Stimulated activated CD4-positive, alpha-beta T cell treated with anti-CD3 and anti-CD28 coated beads, Interleukin-15, amount 100 ng/mL, for 1 hour (primary cell): ENCODE measurements at places on chromosomes 4 and X.
A peak's percentile ranks its signal among the peaks of the same experiment; 100 is the strongest.

- DNase-seq: no peak
These were observed 833.6 kb upstream of the AGA start for GRCh38 chr4:178275671-178276360.

DNA sequence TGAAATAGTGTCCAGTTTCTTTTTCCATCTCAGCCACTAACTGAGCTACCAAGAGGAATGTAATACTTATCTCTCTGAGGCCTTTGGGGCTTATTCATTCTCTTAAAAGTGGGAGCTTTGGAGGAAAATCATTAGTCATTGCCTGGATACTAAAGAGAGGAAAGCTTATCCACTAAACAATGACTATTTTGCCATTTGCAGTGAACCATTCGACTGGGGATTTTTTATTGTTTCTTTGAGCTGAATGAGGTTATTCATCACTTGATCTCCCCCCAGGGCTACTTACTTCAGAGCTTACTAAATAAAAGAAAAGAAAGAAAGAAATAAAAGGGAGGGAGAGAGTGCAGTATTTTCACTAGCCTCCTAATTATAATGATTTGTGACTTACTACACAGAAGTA, 1329.5 kb upstream of the TENM3 start:
- DNase-seq: no peak

GRCh38 chrX:12614266-12614665, 176.9 kb upstream of the PRPS2 start:
- DNase-seq: no peak

DNA sequence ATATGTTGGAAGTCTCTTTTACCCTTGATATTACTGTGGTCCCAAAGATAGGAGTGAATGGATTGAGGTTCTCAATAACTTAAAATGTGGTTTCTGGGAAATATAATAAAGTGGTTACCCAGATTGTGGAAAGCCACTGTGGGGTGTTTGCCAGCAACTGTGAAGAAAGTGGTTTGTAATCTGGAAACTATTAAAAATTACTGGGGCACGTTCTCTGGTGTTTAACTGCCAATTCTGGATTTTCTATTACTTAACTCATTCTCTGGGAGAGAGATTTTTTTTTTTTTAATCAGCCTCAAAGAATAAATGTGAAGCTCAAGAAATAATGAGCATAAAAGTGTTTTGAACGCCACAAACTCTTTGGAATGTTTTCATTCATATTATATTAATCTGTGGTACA, 4.9 kb upstream of the CXCL6 start:
- DNase-seq: no peak

DNA sequence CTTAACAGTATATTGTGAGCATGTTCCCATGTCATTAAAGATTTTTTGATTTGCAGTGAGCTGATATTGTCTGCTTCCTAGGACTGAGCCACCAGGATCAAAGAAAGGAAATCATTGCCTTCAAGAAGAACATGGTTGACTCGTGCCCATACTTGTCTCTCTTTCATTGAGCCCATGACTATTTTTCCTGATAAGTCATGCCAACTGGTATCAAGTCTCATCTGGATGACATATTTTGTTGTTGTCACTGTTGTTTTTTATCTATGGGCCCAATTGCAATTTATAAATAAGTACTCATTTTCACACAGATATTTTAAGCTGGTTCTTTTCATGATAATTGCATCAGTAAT, 10.2 kb upstream of the RHOH start:
- no peak for DNase-seq

GRCh38 chr4:138772366-138772765, 243.2 kb upstream of the NOCT start:
- DNase-seq: no peak

DNA sequence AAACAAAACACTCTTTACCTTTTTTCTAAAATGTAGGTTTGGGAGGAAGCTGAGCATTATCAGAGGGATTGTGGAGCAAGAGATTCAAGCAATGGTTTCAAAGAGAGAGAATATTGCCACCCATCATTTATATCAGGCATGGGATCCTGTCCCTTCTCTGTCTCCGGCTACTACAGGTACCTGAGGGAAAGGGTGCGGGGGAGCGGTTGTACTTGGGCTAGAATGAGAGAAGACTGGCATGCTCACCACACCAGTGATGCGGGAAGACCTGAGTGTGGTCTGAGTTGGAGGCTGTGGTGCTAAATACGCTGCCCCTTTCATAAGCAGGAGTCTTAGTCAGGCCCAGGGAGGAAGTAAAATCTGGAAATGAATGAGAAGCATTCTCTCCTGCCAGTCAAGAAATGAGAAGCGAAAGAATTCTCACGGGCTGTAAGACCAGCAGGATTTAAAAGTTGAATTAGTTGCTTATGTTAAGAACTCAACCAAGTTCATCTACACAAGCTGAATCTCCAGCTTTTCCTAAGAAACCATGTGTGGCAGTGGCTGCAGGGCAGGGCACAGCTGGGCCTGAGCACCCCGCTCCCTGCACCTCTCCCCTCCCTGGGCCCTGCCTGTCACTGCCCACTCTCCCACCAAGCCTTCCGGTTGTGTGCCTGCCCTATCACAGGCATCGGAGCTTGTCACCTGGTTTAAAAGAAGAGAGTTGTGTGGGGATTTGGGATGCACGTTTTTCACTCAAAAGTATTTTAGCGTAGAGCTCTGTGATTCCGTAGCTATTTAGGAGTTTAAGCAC, 24.8 kb upstream of the MSANTD1 start:
- DNase-seq: no peak

GRCh38 chrX:41150043-41150442, 64.8 kb downstream of the USP9X start:
- DNase-seq: no peak

DNA sequence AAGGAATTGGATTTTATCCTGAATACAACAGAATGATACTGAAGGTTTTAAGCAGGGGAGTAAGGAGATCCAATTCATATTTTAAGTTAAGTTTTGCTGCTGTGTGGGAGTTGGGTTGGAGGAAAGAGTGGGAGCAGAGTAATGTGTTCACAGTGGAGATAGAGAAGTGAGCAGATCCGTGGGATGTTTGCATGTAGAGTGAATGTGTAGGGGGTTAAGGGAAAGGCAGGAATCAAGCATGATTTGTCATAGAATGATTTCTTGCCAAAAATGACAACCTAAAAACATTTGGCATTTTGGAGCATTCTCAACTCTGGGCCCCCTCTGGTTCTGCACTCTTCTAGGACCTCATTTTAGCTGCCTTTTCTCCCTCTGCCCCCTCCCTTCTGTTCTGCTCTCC, 76.6 kb downstream of the ARHGAP10 start:
- no peak for DNase-seq

GRCh38 chr4:38860788-38861424, 4.3 kb upstream of the TLR6 start:
- peak; percentile 34 for DNase-seq

DNA sequence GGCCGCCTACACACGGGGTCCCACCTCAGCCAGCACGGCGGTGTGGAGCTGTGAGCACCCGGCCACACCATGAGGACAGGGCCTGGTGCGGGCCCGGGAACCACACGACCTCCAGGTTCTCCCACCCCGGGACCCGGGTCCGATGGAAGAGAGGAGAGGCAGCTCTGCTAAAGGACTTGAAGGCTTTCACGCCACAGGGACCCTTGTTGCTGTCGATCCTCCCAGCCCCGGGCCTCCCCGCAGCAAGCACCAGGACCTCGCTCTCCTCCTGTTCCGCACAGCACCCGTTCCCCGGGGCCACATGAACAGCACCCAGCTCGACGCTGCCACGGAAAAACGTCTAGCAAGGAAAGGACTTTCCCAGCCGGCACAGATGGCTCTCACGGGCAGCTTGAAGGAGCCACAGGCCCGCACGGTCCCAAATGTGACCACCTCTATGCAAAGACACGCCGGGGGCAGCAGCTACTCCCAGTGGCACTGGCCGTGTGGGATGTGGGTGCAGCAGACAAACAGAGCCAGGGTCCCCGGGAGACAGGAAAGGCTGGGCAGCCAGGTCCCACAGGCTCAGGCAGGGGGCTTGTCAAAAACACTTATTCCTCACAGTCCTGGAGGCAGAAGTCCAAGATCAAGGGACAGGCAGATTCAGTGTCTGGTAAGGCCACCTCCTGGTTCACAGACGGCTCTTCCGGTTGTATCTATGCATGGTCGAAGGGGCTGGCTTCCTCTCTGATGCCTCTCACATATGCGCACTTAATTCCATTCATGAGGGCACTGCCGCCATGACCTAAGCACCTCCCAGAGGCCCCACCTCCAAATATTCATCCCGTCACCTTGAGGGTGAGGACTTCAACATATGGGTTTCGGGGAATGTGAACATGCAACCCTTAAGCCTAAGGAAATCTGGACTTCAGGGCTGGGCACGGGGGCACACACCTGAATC, 24.7 kb downstream of the FAM53A start:
- DNase-seq: no peak

GRCh38 chr4:23822181-23822580, 67.7 kb downstream of the PPARGC1A start:
- DNase-seq: no peak

- no peak for DNase-seq
These were observed 53.4 kb upstream of the ZCCHC13 start for GRCh38 chrX:74250574-74250973.

DNA sequence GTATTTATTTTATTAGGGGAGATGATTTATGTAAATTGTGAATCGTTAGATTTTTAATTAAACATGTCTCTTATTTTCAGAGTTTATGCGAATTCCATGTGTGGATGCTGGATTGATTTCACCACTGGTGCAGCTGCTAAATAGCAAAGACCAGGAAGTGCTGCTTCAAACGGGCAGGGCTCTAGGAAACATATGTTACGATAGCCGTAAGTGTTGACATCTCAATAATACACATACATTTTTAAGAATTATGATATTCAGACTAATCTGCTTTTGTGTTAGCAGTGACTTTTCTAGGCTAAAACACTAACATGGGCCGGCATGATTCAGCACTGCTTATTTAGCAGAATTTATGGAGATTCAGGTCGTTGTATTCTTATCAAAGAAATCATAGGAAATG, 91.2 kb downstream of the RAP1GDS1 start:
- no peak for DNase-seq

GRCh38 chr4:48352793-48353192, 11.5 kb downstream of the SLAIN2 start:
- no peak for DNase-seq

DNA sequence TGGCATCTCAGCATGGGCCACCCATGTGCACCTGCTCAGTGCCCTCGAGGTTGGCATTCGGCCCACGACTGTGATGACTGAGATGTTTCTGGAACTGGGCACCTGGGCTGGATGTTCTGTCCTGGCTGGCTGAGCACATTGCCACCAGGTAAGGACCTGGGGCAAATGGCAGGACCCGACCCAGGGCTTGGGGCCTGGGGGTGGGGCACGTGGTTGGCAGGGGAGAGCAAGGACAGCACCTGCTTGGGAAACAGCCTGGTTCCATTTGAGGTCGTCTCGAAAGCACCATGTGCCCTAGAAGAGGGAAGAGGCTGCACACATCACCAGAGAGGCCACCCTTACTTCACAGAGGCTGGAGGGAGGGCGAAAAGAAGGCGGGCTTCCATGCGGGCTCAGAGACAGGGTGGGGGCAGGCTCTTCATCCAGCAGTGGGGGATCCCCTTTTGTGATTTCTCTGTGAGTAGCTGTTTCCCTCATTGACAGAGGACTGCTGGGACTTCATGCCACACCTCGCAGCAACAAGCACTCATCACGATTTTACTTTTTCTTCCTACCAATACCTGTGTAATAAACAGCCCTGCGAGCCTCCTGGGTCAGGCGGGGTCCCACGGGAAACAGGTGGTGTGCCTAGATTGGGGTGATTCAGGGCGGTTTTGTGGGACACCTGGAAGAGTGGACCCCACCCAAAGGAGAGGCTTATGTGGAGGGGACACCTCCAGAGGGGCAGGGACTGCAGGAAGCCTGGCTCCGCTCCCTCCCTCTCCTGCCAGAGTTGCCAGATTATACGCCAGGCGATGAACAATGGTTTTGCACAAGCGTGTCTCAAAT, 12.0 kb downstream of the TMEM187 start:
- DNase-seq: no peak

- DNase-seq: no peak
These were observed 39.7 kb upstream of the TBC1D14 start for GRCh38 chr4:6869944-6870343.

- no peak for DNase-seq
These were observed 6.4 kb downstream of the PPEF2 start for GRCh38 chr4:75895744-75896314.

- DNase-seq: no peak
These were observed 283.5 kb downstream of the C4orf33 start for GRCh38 chr4:129379429-129379828.

DNA sequence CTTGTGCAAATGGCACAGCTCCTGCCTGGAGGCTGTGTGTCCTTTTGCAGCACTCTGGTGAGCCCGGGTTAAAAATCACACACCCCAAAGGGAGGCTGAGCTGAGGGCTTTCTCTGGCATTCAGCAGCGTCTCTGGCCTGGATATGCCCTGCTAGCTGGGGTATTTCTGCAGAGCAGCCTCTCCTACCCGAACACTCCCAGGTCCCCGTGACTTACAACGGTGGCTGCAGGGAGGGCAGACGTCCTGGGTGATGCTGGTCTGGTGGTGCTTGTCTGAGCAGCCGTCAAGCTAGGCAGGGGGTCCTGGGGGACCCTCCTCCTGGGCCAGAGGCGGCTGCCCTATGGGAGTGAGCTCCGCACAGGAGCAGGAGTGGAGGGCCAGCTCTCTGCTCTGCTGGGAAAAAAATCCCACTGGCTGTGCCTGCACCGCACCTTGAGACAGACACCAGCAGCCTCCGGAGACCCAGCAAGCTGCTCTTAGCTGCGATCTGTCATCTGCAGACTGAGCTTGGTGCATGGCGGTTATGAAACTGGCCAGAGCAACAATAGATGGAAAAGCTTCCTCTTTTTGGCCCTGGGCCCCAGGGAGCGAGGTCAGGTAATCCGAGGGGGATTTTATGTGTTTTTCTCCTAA, 41.3 kb upstream of the ASMTL start:
- DNase-seq: no peak

GRCh38 chr4:3816256-3816825, 50.2 kb downstream of the ADRA2C start:
- no peak for DNase-seq

- DNase-seq: no peak
These were observed 23.8 kb upstream of the CYP4V2 start for GRCh38 chr4:186167605-186168004.
